CD4-positive, alpha-beta T cell treated with Interferon alpha-2 for 1 hour (primary cell): ENCODE measurements at places on chromosomes 3 and 15.

DNA sequence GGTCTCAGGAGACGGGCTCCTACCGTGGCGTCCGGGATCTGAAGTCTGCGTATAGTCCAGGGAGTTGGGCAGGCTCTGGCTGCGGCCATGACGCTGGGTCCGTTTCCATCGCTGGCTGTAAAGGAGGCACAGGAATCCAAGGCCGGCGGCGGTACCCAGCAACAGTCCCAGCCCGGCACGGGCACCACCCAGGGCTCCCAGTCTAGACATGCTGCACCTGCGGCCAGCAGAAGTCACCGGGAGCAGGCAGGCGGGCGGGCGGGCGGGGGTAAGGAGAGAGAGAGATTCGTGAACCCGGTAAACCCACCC lies 526 bp downstream of the RMDN3 start:
- peak; percentile 36 for DNase-seq

GRCh38 chr3:11186318-11186692 lies 32.0 kb downstream of the HRH1 start:
- DNase-seq, result no peak

- DNase-seq, result no peak
Measured at GRCh38 chr15:38691377-38691776, 126.8 kb upstream of the RASGRP1 start.

DNA sequence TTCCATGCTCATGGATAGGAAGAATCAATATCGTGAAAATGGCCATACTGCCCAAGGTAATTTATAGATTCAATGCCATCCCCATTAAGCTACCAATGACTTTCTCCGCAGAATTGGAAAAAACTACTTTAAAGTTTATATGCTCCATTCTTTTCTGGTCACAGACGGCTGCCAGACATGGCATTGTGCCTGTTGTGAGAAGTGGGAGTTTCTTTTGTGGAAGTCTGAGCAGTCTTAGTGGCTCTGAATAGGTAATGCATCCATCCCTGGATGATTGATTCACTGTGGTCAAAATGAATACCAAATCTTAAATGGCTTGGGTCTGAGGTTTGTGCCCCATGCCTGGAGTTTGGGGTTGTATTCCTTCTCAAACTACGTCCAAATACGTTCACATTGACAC lies 274.5 kb upstream of the AZI2 start:
- DNase-seq, result no peak

DNA sequence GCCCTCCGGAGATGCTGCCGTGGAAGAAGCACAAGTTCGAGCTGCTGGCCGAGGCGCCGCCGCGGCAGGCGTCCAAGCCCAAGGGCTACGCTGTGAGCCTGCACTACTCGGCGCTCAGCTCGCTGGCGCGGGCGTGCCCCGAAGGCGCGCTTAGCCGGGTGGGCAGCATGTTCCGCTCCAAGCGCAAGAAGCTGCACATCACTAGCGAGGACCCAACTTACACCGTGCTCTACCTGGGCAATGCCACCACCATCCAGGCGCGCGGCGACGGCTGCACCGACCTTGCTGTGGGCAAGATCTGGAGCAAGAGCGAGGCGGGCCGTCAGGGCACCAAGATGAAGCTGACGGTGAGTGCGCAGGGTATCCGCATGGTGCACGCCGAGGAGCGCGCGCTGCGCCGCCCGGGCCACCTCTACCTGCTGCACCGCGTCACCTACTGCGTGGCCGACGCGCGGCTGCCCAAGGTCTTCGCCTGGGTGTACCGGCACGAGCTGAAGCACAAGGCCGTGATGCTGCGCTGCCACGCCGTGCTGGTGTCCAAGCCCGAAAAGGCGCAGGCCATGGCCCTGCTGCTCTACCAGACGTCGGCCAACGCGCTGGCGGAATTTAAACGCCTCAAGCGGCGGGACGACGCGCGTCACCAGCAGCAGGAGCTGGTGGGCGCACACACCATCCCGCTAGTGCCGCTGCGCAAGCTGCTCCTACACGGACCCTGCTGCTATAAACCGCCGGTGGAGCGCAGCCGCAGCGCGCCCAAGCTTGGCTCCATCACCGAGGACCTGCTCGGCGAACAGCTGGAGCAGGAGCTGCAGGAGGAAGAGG lies 1.3 kb downstream of the FAM43A start:
- DNase-seq, result peak; percentile 16

DNA sequence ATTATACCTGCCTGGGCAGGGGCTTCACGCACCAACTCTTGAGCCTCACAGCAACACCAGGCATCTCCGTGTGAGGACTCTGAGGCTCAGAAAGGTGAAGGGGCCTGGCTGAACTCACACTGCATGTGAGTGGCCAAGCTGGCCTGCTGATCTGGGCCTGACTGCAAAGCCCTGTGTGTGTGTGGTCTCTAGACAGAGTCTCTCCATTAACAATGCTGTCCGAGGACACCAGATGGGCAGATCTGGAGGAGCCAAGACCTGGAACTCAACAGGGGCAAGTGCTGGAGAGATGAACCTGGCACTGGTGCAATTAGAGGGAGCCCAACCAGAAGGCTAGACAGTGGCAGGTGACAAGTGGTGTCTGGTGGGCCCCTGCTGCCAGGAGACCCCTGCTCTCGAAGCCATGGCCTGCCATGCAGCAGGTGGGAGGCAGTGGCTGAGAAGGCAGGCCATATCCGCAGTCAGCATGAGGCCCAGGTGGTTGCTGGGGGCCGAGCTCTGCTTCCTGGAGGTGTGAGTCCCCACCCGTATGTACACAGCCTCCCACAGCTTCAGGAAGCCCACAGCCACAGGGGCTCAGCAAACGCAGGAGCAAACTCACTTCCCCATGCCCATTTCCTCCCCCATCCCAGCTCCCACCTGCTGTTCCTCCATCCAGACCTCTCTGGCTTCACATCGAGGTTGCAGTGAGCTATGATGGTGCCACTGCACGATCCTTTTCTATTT lies 39.0 kb downstream of the CYP11A1 start:
- no peak for DNase-seq

DNA sequence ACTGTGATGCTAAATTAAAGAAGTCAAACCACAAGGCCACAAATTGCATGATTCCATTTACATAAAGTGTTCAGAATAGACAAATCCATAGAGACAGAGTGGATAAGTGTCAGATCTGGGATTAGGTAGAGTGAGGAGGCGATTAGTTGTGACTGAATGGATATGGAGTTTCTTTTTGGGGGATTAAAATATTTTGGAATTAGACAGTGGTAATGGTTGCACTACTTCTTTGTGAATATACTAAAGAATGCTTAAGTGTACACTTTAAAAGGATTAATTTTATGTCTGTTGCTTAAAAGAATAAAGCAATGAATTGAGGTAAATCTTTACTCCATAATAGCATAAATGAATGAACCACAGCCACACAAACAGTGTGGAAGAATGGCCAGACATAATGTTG lies 175.5 kb upstream of the CADM2 start:
- DNase-seq, result no peak

GRCh38 chr15:74207652-74208440 lies 5.3 kb upstream of the STRA6 start:
- no peak for DNase-seq

DNA sequence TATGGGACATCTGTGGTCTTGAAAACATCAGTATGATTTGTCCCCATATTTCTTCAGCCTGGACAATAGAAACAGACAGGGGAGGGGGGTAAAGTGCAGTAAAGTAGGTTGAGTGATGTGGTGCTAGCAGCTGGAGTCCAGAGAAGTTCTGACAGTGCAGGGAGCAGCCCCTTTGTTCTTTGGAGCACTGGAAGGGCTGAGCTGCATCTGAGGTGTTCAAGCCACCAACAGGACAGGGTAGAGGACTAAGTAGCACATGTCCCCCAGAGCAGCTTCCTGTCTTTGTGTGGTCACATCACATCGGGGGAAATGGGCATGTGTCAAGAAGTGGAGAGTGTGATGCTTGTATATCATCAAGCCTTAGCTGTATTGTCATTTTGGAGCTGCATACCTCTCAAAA lies 12.1 kb downstream of the MRPS22 start:
- DNase-seq, result no peak

DNA sequence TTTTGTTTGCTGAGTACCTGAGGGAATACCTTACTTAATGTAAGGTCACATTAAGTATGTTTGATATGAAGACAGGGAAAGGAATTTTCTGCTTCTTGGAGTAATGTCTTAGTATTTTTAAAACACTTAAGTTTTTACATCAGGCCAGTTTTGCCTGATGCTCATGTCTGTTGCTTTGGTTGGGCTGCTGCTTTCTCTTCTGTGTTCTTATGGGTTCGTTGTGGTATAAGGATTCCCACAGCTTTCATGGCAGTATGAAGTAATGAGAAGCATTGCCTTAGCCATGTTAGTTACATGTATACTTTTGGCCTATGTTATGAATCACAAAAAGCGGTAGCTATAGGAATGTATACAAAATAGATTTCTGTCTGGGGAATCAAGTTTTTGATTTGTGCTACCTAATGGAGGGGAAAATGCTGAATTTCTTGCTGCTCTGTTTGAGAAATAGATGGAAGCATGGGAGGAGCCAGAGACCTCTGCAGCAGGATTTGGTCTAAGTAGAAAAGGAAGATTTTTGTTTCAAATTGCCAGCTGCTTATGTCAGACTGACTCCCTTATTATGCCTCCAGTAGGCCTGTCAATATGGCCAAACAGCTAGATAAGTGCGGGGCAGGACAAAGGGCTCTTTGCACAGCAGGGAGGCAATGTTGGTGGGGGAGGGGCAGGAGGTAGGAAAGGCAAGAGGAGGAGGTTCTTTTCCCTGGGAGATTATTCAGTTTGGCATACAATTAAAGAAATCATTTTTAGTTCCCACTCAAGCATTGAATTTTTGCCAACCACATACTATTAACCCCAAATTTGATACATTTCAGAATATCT lies 5.2 kb downstream of the SETD5 start:
- no peak for DNase-seq

DNA sequence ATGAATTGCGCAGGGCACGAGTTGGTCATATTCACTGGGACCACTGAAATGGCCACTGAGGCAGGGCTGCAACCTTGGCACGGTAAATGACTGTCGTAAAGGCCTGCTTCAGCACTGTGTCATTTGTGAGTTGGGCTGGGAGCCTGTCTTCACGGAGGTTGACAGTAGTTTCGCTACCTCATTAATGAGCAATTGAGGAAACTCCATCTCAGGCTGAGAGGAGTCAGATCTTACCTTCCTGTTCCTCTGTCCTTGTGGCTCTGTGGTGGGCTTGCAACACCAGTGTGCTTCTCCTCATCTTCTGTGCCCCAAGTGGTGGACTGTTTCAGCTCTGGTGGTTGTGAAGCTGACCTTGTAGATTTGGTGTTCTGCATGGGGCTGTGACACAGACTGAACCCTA lies 80.1 kb upstream of the EIF1B start:
- peak; percentile 13 for DNase-seq

DNA sequence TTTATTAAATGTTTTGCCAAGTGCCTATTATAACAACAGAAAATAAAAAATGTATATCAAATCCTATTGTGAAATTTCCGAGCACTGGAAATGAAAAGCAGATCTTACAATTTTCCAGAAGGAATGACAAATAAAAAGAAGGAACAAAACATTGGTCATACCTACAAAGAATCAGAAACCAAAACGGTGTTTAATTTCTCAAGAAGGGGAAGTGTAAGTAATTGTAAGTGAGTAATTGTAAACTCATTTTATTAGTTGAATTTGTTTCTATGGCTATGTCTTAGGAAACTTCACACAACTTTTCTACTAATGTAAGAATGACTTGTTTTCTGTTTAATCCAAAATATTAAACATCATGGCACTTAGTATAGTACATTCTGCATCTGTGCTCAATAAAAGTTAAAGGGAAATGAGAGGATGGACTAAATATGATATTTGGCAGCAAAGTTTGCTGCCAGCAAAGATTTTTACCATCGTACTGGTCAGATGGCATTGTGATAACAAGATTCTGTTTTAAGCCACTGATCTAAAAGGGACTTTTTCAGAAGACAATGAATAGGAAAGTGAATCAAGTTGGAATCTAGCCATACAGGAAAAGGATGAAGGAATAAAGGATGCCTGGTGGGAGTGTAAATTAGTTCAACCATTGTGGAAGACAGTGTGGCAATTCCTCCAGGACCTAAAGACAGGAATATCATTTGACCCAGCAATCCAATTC lies 232.4 kb downstream of the NFKBIZ start:
- DNase-seq, result no peak

GRCh38 chr15:82810061-82810889 lies 847 bp downstream of the WHAMM start:
- DNase-seq, result peak; percentile 15

GRCh38 chr3:130340766-130341165 lies 4.7 kb upstream of the COL6A5 start:
- no peak for DNase-seq

DNA sequence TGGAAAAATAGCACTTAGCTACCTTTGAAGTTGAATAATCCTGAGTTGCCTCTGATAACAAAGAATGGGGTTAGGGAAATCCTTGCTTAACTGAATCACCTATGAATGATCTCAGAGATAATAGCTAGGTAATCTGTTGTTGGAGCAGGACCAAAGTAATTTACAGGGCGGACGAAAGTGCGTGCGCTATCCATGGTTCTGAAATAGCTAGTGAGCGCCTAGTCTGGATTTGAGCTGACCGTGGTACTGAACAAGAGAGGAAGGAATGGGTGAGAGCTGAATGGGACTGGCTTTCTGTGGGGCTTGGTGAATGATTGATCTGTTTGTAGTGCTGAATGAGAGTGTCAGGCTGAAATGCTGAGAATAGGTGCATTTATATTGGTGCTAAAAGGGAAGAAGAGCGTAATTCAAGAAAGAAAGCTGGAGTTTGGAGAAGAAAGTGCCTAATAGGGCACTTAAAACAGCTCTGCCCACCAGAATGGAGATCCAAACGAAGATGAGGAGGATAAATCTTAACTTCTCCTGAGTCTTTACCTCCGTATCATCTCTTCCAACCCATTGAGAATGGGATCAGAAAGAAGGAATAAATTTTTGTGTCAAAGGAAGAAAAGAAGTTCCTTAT lies 10.1 kb downstream of the SCN10A start:
- DNase-seq, result no peak

- DNase-seq, result peak; percentile 78
Measured at GRCh38 chr15:89416339-89417183, 79.8 kb downstream of the RHCG start.

DNA sequence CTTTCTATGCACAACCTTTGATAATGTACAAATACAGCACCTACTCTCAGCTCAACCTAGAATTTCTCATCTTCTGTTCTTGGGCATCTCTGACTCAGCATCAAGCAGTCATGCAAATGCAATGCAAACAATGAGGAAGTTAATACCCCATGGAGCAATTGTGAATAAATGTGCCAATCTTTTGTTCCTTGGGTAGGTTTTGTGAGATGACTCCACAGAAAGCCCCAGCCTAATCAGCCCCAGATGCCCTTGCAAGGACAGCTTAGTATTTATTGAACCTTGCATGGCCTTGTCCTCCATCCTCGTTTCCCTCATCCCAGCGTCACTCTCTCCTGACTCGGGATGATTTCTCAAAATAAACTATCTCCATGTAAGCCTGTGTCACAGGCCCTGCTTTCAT lies 494.7 kb upstream of the NECTIN3 start:
- DNase-seq, result no peak
